NB4 (cell line): ENCODE measurements at places on chromosomes 11 and 22.

GRCh38 chr22:38452373-38453065 is 2.5 kb downstream of the KCNJ4 start:
- no peak for DNase-seq

- peak; percentile 73 for DNase-seq
Observed at GRCh38 chr11:27183672-27184457, 143.2 kb downstream of the BBOX1 start.

DNA sequence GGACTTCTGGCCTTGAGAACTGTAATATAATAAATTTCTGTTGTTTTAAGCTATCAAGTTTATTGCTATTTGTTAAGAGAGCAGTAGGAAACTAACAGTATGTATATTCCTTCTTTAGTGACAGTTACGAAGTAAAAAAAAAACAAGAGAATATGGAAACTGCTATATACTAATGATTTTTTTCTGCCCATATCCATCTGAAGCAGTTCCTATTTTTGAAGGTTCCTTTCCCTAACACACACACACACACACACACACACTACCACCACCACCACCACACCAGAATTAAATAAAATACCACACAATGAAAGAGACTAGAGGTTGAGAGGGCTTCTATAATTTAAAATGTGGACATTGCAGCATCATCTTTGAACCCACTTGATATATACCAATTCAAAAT is 44.4 kb upstream of the CARD18 start:
- DNase-seq, result no peak

DNA sequence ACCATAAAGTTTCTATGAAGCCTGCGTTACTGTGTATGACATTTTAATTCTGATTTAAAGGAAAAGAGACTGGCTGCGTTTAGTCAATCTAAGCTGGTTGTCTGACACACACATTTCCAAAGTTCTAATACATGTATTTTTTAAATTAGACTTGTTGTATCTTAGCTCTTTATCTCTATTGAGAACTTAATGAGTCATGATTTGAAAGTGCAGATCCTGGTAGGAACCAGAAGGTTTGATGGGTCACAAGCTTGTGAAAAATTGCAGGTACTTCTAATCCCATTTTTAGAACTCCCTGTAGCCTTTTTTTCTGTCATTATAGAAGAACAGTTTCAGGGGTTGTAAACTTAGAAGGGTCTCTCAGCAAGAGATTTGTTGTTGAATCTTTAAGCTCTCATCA is 210.3 kb downstream of the DDX10 start:
- no peak for DNase-seq

- DNase-seq, result no peak
Observed at GRCh38 chr22:47589271-47590250, 827.1 kb downstream of the TBC1D22A start.

GRCh38 chr11:126340960-126341606 is 14.4 kb upstream of the ST3GAL4 start:
- DNase-seq, result no peak

DNA sequence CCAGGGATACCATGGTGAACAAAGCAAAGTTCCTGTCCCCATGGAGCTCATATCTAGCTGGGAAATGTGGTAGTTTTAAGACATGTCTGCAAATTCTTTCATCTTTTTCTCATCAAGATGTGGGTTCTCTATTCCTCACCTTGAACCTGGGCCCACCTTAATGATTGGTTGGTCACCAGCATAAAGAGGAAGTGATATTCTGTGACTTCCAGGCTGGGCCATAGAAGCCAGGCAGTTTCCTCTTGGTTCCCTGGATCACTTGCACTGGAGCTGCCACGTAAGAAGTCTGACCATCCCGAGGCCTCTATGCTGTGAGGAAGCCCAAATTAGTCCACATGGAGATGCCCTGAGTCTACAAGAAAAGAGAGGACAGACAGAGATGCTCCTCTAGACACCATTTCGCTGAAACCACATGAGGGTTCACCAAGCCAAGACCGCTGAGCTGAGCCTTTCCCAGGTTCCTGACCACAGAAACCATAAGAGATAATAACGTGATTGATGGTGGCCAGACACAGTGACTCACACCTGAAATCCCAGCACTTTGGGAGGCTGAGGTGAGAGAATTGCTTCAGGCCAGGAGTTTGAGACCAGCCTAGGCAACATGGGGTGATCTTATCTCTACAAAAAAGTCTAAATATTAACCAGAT is 119.5 kb upstream of the ISX start:
- no peak for DNase-seq

DNA sequence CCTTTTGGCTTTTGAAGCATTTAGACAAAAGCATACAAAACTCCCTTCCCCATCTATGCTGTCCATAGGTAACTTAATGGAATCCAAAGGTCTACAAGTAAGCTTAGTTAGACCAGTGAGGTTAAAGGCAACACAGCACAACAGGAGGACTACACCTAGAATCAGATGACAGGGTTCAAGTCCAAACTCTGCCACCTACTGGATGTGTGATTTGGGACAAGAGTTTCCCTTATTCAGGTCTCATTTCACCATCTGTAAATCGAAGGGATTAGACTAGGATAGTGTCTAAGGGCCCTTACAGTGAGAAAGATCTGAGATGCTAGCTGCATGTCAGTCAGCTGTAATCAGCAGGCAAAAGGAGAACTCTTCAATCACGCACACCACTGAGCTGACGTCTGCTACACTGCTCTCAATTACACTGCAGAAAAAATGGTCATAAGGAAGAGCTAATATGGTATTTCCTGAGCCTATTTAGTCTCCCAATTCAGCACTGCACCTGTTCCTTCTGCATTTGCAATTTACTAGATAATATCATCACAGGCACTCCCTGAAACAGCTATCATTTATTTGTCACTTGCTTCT is 82.2 kb downstream of the SERGEF start:
- peak; percentile 10 for DNase-seq

DNA sequence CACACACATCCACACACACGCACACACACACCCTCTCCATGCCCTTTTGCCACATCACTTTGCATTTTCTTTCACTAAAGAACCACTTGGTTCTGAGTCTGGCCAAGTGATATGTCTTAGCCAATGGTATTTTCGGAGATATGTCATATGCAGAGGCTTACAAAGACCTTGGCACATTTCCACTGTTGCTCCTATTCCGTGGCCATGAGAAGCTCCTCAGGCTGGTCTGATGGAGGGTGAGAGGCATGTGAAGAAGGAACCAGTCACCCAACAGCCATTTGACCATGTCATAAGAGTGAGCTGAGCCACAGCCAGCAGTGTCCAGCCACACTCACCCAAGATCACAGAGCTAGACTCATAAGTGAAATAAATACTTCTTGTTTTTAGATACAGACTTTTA is 212.6 kb upstream of the NAV2 start:
- no peak for DNase-seq

- no peak for DNase-seq
Observed at GRCh38 chr11:127656116-127656836, 655.7 kb upstream of the KIRREL3 start.

- no peak for DNase-seq
Observed at GRCh38 chr22:38417252-38418060, 37.5 kb downstream of the KCNJ4 start.

DNA sequence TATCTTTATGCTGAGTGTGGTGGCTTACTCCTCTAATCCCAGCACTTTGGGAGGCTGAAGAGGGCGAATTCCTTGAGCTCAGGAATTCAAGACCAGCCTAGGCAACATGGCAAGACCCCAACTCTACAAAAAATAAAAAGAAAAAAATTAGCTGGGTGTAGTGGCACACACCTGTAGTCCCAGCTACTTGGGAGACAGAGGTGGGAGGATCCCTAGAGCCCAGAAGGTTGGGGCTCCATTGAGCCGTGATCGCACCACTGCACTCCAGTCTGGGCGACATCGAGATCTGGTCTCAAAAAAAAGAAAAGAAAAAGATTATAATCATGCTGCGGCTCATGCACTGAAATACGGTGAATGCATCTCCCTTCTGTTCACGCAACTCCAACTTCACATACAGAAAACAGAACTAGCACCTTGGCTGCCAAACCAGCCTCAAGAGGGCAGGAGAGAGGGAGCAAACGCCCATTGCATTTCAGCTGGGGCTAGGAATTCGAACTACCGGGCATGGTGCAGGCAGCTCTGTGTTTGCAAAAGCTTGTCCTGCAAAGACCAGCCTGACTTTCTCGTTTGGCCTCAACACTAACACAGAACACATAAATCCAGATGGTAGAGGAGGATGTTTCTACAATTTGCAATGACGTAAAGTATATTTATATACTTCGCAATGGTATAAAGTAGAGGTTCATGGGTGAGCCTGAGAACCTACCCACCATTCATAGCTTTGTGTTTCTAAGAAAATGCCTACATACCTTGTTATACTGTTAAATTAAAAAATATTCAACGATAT is 6.3 kb upstream of the SYNGR1 start:
- peak; percentile 82 for DNase-seq

DNA sequence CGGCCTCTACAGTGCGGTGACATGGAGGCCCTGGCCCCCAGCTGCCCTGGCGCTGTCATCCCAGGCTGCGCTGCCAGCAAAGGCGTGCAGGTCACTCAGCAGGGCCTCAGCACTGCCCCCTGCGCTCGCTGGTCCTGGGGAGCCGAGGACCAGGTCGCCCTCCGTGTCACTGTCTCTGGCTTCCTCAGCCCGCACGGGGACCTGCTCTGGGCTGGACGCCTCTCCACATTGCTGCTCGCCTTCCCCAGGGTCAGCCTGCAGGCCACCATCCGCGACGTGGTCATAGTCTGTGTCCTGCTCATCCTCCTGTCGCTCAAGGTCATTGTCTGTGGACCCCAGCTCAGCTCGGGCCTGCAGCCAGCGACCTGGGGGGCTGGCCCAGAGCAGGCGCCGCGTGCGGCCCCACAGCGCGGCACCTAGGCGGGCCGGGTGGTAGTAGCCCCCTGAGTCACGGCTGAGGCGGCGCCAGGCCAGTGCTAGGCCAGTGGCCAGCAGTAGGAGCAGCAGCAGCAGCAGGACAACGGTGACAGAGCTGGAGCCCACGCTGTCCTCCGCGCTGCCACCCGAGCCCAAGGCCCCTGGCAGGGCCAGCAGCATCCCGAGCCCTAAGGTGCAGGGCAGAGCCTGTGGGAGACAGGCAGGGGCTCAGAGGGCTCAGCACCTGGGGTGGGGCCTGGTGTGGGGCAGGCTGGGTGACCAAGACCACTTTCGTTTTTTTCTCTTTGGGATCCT is 1.6 kb downstream of the PTPRCAP start:
- no peak for DNase-seq

DNA sequence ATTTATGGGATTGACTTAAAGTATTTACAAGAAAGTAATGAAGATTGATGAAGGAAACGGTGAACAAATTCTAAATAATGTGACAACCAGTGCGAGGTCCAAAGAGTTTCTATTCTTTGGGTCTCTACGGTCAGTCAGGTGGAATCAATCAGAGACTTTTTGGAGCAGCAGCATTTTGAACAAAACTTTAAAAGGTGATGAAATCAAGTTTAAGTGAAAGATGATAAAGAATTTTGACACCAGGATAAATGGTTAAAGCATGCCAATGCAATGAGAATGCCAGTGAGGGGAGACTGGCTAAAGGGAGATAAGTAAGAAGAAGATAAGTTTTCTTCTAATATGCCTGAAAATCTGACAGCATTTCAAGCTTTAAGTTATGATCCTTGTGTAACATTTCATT is 67.9 kb downstream of the DCUN1D5 start:
- DNase-seq, result no peak

- peak; percentile 67 for DNase-seq
Observed at GRCh38 chr11:117045956-117046355, 52.3 kb downstream of the SIK3 start.

DNA sequence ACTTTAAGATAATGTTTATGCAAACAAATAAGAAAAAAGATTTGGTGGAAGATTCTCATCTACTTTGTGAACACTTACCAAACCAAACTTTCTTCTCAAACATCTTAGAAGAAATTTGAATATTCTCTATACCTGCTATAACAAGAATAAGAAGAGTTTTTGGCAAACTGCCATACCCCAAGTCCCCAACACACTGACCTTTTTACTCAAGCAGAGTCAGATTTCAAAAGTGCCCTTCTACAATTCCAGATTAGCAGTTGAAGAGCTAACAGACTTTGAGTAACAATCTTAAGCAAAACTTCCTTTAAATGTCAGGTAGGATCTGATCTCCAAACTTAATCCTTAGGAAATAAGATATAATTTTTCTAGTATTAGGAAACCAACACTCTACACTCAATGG is 33.9 kb downstream of the TSG101 start:
- DNase-seq, result no peak

DNA sequence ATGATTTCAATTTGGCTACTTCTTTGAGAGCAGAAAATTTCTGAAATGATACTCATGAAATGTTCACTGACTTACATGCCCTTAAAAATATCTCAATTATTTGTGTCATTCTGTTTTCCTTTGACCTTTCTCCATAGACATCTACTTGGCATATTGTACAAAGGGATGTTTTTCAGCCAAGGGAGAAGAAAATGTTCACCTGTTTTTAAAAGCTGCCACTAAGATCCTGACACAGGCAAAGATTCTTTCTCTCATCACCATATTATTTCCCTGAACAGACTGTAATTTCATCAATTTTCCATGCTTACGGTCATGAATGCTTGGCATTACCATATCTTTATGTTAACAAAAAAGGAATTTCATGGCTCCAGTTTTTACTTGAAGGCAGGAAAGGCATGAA is 67.4 kb upstream of the DBX1 start:
- DNase-seq, result no peak

DNA sequence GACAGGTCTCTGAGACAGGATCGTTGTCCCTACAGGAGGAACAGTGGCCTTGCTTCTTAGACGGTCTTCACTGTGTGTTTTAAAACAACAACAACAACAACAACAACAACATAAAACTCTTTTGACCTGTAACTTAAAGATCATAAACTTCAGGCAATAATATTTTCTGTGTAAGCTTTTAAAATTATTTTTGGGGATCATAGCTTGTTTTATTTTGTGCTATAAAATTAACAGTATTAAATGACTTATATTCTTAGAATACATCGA is 13.8 kb upstream of the AIFM3 start:
- DNase-seq, result no peak

DNA sequence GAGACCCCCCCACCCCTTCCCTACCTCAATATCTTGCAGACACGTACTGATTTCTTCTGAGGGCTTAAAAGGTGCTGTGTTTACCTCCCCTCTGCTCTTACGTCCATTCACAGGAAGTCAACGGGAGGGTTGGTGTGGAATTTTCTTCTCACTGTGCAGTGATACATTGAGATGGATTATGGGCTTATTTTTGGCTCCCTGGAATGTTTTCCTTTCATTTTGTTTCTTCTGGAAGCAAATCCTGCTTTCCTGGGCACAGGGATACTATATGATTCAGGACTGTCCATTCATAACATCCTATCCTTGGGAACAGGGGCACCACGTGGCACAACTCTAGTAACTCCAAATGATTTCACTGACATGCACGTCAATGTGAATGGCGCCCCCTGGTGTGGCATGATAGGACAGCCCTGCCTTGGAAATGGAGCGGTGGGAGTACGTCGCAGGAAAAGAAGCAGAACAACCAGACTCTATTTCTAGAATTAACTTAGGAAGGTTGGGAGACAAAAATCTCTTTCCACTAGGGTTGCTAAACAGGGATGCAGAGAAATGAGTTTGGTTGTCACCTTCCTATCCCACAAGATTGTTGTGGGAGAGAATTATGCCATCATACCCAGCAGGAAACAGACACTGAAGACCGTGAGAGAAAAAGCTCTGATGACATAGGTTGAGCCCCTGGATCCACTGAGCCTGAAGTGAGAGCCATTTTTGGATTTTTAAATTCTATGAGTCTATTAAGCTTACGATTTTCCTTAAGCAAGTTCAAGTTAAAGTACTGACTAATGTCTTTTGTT is 146.5 kb upstream of the RAG2 start:
- peak; percentile 78 for DNase-seq
